ENCODE measurements at places on chromosomes 3 and 15. TPM values are rescaled to one million over a fixed set of nuclear protein-coding genes. Genes with fewer than 3 reads are reported as not detected.

The GOLGA6L10 gene
- 7.0 TPM for total RNA-seq

The MGLL gene
- 34.1 TPM for total RNA-seq

The SLC28A1 gene
- total RNA-seq = 6.6 TPM

The PARP16 gene
- total RNA-seq = 8.8 TPM

The TLR9 gene
- total RNA-seq = not detected

The CD200R1 gene
- 3.0 TPM for total RNA-seq

The TGM5 gene
- not detected for total RNA-seq

The DET1 gene
- 16.3 TPM for total RNA-seq

The NOX5 gene
- 0.23 TPM for total RNA-seq

The OCA2 gene
- 10.6 TPM for total RNA-seq

Measured in metanephros (tissue), 2 donors.